ENCODE measurements at places on chromosomes 12 and 14.
A peak's percentile ranks its signal among the peaks of the same experiment; 100 is the strongest.

DNA sequence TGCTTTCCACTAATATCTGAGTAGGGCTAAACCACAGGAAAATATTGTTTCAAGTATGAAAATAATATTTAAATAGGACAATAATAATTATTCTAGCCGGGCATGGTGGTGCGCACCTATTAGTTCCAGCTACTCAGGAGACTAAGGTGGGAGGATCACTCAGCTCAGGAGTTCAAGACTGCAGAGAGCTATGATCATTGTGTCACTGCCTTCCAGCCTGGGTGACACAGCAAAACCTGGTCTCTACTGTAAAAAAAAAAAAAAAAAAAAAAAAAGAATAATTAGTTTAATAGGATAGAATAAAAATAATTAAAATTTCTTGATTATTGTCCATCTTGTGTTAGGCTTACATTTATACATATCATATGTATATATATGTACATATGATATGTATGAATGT, 38.5 kb upstream of the BAZ1A start:
- DNase-seq, result no peak

GRCh38 chr12:52203079-52203921, 11.5 kb upstream of the KRT80 start:
- DNase-seq, result no peak

GRCh38 chr12:4268329-4269181, 5.0 kb upstream of the CCND2 start:
- DNase-seq, result no peak

DNA sequence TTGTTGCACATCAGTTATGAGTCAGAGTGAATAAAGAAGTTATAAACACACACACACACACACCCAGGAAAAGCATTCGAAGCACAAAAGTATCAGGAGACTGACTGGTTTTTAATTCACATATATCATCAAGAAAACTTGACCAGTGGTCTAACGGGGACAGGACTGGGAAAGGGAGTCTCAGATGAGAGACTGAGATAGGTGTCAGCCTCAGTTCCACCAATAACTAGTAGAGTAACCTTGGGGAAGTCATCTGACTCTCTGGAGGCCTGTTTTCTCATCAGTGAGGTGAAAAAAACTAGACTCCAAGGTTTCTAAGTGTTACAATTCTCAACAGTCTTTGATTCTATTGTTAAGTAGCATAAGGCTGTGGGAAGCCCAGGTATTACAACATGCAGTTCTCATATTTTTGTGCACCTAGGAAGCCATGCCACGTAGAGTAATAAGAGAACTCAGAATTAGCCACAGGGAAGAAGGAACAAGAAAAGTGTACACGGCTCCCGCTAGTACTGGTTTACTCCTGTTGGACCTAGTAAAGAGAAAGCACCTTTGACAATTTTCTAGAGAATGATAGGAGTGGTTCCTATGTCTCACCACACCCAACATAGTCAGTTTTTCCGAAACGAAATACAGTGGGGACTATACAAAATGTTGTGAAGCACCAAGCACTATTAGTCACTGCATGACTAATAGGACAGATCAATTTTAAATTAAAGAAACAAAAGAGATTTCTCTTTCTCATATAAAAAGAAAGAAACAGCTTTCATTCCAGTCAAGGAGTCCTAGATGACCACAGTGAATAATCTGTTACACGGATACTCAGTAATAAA, 5.0 kb downstream of the PPTC7 start:
- no peak for DNase-seq

DNA sequence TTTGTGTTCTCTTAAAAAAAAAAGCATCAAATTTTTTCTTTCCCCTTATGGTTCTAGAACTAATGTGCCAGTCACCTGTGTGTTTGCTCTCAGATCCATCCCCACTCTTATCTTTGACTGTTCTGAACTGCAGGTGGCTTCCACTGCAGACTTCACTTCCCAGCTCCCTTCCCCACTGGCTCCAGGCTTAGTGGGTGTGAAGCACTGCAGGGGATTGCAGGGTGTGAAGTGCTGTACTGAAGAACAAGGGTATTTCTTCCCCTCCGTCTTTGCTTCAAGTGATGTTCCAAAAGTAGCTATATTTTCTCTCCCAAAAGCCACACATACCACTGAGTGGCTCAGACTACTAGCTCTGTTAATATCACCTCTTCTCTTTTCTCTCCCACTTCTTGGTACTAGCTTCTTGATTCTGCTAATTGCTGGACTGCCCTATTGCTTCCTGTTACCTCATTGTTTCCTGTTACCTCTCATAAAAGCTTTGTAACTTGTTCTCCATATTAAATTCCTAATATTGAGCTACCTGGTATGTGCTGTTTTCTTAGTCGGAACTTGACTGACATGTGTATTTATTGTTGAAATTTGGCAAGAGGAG, 115.4 kb upstream of the PRICKLE1 start:
- no peak for DNase-seq

GRCh38 chr12:53065470-53065869, 13.7 kb downstream of the SPRYD3 start:
- no peak for DNase-seq

DNA sequence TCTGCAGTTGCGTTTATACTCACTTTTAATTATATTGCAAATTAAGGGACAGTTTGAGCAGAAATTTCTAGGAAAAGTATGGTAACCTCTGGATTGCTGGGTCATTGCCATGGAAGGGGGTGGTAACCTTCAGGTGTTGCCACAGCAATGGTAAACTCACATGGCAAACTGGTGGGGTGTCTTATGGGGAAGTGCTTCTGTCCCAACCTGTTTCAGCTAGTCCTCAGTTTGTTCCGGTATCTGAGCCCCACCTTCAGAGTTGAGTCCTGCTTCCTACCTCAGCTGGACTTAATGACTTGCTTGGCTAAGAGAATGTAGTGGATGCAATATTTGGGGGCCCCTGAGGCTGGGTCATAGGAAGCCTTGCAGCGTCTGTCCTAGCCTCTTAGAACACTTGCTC, 7.3 kb upstream of the CLMN start:
- DNase-seq, result no peak

DNA sequence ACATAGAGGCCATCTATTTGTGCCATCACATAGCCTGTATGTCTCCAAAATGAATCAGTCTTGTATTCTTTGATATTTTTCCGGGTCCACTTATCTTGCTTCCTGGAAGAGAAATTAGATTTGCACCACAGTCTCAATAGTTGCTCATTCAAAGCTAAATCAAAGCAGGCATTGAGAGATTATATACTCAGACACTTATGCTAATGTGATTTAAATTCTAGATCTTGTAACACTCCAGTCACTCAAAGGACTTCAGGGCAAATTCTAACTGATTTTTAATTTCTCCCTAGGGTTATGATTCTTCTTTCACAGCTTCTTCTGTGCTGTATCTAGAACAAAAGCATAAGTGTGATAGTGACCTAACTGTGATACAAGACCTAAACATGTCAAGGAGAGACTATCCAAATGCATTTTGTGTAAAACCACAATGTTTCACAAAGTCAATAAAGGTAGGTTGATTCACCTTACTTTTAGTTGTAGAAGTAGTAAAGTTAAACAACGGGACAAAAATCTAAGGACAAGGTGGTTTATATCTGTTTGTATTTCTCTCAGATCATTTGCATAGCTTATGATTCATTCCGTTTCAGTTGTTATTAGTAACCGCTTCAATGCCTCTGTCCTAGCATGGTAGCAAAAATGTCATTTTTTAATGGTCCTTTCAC, 26.8 kb downstream of the PLBD1 start:
- DNase-seq, result no peak

- no peak for DNase-seq
Measured at GRCh38 chr14:85530626-85531025, 682 bp downstream of the FLRT2 start.

- DNase-seq, result no peak
Measured at GRCh38 chr14:64730061-64730440, 25.8 kb downstream of the PLEKHG3 start.

- DNase-seq, result no peak
Measured at GRCh38 chr12:12717586-12718380, 615 bp downstream of the CDKN1B start.

GRCh38 chr12:132600048-132601032, 10.0 kb downstream of the LRCOL1 start:
- DNase-seq, result peak; percentile 12

DNA sequence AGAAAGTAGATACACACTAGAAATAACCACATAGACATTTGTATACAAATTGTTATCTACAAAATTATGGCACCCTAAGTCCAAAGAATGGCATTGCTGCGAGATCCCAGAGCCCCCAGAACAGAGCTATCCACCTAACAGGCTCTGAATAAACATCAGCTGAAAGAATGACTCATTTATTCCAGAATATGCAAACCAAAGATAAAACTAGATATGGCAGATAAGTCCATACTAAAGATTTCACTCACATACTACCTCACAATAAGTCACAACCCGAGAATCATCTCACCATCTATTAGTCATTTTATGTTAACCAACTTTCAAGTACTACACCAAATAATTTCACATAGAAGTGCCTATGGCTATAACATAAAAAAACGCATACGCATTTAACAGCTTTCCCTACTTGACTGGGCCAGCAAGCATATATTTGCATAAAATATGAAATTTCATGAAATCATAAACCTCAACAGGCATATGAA, 5.6 kb downstream of the CNIH1 start:
- no peak for DNase-seq

- DNase-seq, result no peak
Measured at GRCh38 chr14:73731111-73731510, 16.9 kb upstream of the PNMA1 start.

DNA sequence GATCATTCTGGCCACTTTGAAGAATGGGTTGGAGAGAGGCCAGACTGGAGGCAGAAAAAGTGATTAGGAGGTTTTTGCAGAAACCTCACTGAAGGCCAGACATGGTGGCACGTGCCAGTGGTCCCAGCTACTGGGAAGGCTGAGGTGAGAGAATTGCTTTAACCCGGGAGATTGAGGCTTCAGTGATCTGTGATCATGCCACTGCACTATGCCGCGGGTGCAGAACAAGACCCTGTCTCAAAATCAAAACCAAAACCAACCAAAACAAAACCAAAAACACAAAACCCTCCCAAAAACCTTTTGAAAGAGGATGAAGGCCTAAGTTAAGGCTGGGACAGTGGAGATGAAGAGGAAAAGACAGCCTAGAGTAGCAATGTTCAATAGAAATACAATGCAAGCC, 15.2 kb upstream of the CFAP54 start:
- DNase-seq, result no peak

All from T-helper 2 cell (primary cell).